ENCODE measurements at places on chromosomes 5 and 9.

DNA sequence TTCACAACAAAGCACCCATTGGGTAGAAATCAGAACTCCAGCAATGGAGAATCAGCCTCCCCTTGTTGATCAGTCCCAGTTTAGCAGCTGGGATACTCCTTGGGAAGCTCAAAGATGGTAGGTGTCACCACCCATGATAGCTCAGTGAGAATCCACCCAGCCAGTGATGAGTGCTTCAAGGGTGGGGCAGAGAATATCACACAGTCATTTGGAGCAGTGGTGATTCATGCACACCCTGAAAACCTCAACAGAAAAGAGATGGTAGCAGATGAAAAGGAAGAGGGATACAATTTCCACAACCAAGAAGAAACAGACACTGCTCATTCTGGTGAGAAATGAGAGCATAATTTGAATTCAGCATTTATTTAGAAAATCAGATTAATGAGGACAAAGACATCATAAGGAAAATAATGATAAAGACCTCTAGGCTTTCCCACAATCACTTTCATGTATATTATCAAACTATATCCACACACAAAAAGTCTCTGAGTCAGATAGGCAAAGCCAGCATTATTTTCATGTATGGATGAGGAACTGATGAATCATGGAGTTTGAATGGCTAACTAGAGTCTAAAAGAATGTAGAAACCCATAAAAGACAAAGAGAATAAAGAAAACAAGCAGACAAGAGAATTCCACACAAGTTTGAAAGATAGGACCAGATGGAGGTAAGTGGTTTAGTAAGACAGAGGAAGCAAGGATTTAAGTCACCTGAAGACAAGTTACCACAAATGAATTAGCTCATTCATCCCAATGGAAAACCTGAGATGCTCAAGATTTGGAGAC, 82.9 kb downstream of the FEM1C start:
- peak; percentile 67 for DNase-seq

DNA sequence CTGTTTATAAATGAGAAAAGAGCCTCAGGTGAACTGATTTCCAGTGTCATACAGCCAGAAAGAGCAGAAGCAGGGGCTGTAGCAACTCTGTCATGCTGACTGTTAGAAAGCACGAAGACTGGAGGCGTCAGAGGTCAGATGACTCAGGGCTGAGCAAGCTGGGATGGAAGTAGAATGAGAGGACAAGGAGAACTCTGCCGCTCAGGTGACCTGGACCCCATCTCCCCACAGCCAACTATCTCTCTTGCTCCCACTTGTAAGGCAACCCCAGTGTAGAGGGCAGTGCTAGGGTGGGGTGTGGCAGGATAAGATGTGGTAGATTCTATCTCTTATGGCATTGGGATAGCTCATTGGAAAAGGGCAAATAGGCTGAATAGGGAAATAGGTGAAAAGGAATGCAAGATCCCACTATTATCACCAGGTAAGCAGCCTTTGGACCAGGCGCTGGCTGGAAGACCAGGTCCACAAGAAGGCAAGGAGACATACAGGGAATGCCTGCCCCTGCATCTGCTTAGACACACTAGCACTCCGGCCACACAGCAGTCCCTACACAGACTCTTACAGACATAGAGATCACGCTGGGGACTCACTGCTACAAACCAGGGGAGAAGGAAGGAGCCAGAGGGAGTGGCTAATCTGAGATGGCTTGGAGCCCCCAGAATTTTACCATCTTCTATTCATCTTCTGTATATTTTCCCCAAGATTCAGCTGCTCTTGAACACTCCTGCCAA, 21.2 kb upstream of the LOX start:
- DNase-seq = no peak

DNA sequence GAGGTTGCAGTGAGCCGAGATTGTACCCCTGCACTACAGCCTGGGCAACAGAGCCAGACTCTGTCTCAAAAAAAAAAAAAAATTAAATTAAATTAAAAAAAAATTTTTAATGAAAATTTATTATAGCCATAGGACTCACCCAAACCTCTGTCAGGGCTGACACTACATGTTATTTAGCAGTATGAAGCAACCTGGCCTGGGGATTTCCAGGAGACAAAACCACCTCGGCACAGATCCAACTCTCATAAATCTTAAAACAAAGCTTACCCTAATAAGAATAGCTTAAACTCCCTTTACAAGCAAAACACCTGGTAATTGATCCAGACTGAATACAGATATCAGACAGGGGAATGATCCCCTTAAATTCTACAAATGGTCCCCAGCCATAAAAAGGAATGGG, 38.4 kb downstream of the PPP1R2B start:
- no peak for DNase-seq

GRCh38 chr5:23260621-23261020, 246.8 kb upstream of the PRDM9 start:
- no peak for DNase-seq

- DNase-seq = no peak
Observed at GRCh38 chr5:6729386-6730310, 16.4 kb downstream of the TENT4A start.

GRCh38 chr9:96720435-96720834, 57.5 kb downstream of the ZNF510 start:
- no peak for DNase-seq

- peak; percentile 94 for DNase-seq
Observed at GRCh38 chr5:34749431-34749873, 89.5 kb upstream of the TTC23L start.

- DNase-seq = no peak
Observed at GRCh38 chr9:130330202-130330862, 64.8 kb downstream of the HMCN2 start.

- DNase-seq = no peak
Observed at GRCh38 chr9:120708526-120709224, 5.6 kb downstream of the MEGF9 start.

DNA sequence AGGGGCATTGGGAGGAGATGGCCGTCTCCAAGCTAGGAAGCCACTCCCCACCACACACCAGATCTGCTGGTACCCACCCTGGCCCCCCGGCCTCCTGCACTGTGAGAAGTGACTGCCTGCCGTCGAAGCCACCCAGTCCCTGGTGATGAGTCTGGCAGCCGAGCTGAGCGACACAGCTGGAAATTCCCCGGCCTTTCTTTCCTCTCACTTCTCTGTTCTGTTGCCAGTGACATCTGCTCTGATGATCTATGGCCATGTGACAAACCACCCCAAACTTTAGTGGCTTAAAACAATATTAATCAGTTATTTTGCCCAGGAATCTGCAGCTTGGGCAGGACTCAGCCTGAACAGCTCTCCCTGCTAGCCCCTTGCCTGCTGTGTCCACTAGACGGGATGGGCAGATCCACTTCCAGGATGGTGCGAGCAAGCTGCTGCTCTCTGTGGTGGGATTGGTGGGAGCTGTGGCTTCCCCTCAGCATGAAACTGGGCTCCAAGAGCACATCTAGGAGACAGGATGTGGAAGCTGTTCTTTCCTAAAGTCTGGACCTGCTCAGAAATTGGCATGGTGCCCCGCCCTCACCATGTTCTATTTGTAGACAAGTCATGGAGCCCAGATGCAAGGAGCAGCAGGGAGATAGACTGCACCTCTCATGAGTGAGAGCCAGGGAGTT, 211.2 kb downstream of the GADD45G start:
- no peak for DNase-seq

Data from fibroblast of skin of left biceps (primary cell).